ENCODE measurements at places on chromosomes 1 and 21. TPM values are rescaled to one million over a fixed set of nuclear protein-coding genes. Genes with fewer than 3 reads are reported as not detected.

DNA sequence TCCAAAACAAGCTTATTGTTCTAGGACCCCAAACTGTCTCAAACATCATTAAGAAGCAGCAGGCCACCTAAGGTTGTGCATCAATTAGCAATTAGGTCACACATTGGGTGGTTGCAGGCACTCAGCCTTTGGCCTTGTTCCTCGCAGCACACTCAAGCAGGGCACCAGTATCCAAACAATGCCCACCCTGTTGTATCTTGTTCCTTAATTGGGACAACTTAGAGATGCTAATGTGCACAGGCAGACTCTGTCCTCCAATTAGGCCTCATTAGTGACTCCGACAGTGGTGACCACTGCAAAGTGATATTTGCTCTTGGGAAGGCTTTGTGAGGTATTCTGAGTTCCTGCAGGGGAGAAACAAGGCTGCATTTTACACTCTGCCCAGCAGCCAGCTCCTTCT, 515.1 kb upstream of the PTBP2 start:
- no peak overlapping the region for H3K4me3 ChIP-seq
- DNase-seq = no peak
- H3K27ac ChIP-seq = no peak overlapping the region
- H3K36me3 ChIP-seq = no peaks in the 10 kb centered on the region

- H3K27me3 ChIP-seq = peaks cover 8% of the 10 kb centered on the region
- peak overlapping the region; percentile 85 for H3K27ac ChIP-seq
- H3K4me1 ChIP-seq = peaks cover 42% of the 10 kb centered on the region
Measured at GRCh38 chr1:235105051-235106043, 23.3 kb downstream of the TOMM20 start.

GRCh38 chr1:206896261-206896660, 982 bp upstream of the IL24 start:
- peaks cover 18% of the 10 kb centered on the region for H3K4me1 ChIP-seq
- H3K36me3 ChIP-seq = no peaks in the 10 kb centered on the region
- no peak for DNase-seq
- no peak overlapping the region for H3K4me3 ChIP-seq

GRCh38 chr1:228010921-228011320, 4.1 kb downstream of the WNT3A start:
- peaks cover 7% of the 10 kb centered on the region for H3K4me1 ChIP-seq
- H3K36me3 ChIP-seq = no peaks in the 10 kb centered on the region
- DNase-seq = peak; percentile 15
- no peak overlapping the region for H3K4me3 ChIP-seq

The REN gene
- not detected for total RNA-seq

DNA sequence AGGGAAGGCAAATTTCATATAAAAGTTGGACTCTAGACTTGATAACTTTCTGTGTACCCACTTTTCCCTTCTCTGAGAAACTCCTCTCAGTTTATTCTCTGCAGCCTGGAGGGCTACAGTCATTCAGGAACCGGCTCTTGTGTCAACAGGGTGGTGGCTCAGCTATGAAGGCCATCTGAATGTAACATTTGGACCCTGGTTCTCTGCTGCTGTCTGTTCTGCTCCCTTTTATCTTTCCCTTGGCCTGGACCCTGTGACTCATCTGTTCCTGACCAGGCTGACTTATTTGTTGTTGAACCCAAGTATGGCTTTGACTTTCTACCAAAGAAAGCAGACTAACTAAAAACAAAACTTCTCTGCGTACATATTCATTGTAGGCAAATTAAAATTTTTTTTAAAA, 75.4 kb downstream of the CENPF start:
- H3K27ac ChIP-seq = no peak overlapping the region
- no peaks in the 10 kb centered on the region for H3K4me1 ChIP-seq
- DNase-seq = no peak
- no peak overlapping the region for H3K4me3 ChIP-seq
- peaks cover 8% of the 10 kb centered on the region for H3K36me3 ChIP-seq

- H3K27me3 ChIP-seq = no peaks in the 10 kb centered on the region
- peaks cover 96% of the 10 kb centered on the region for H3K4me1 ChIP-seq
- DNase-seq = peak; percentile 60
- H3K4me3 ChIP-seq = peak overlapping the region; percentile 59
- peak overlapping the region; percentile 93 for H3K27ac ChIP-seq
Measured at GRCh38 chr1:19477284-19478249, 7.8 kb downstream of the CAPZB start.

The ECM1 gene
- total RNA-seq = 3.8 TPM

DNA sequence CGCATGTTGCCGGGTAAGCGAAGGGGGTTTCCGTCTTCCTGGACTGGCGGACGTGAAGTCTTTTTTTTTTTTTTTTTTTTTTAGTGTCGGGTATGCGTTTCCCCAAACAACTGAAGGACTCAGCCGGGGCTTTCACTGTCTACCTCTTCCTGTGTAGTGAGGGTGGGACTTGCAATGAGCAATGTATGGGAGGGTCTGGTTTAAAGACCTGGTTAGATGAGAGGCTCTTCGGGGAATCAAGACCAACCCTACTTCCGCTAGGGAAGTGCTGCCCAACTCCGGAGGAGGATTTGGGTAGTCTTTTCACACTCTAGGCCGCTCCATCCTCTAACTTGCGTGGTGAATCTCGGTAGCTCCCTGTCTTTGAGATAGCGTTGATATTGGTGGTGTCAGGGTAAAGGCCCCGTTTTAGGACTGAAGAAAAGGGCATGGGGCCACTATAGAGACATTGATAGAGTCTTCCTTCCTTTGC, 754 bp downstream of the PRRC2C start:
- no peaks in the 10 kb centered on the region for H3K27me3 ChIP-seq
- peak overlapping the region; percentile 92 for H3K4me3 ChIP-seq

The F3 gene
- total RNA-seq = 0.15 TPM

- no peak for DNase-seq
- no peaks in the 10 kb centered on the region for H3K36me3 ChIP-seq
Measured at GRCh38 chr1:74592580-74593355, 80.4 kb upstream of the LRRC53 start.
